ENCODE measurements at places on chromosomes 11 and 22. TPM values are rescaled to one million over a fixed set of nuclear protein-coding genes. Genes with fewer than 3 reads are reported as not detected.

Gene TTC9C
- total RNA-seq = 59.9 TPM

Gene INPP5J
- total RNA-seq = not detected

Gene MAJIN
- total RNA-seq = 0.20 TPM

Gene RAB39A
- total RNA-seq = 0.15 TPM

Gene VSIG10L2
- total RNA-seq = not detected

Gene NTM
- not detected for total RNA-seq

Gene PYGM
- total RNA-seq = 4.3 TPM

Gene RAG2
- not detected for total RNA-seq

Gene SPON1
- total RNA-seq = 1.6 TPM

Gene ZNRF3
- 0.72 TPM for total RNA-seq

DNA sequence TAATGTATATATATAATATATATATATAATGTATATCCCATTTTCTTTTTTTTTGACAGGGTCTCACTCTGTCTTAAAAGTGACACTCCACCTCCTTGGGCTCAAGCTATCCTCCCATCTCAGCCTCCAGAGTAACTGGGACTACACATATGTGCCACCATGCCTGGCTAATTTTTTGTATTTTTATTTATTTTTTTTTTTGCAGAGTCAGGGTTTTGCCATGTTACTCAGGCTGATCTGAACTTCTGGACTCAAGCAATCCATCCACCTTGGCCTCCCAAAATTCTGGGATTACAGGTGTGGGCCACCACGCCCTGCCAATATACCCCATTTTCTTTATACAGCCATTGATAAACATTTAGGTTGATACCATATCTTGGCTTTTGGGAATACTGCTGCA, 33.9 kb upstream of the SLC22A24 start:
- H3K27me3 ChIP-seq = peaks cover 17% of the 10 kb centered on the region
- H3K36me3 ChIP-seq = no peaks in the 10 kb centered on the region
- DNase-seq = no peak
- H3K4me1 ChIP-seq = no peaks in the 10 kb centered on the region

DNA sequence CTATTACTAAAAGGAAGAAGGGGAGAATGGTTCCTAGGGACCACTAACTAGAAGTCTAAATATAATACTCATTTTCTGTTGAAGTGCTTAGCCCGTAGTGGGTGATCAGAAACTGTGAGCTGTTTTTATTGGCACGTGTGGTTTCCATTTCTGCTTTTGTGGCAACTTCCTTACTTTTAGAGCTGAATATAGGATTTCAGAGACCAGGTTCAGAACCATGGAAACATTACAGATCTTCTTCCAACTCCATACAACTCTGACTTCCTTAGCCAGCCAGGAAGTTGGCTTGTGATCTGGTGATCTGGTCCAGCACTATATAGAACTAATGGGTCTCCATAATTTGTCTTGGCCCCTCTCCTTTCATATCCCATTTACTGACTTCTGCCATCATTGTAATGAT, 2.6 kb upstream of the ME3 start:
- no peaks in the 10 kb centered on the region for H3K36me3 ChIP-seq
- no peak for DNase-seq
- no peak overlapping the region for H3K4me3 ChIP-seq
- peaks cover 10% of the 10 kb centered on the region for H3K27me3 ChIP-seq
- peaks cover 7% of the 10 kb centered on the region for H3K4me1 ChIP-seq
- H3K27ac ChIP-seq = no peak overlapping the region

DNA sequence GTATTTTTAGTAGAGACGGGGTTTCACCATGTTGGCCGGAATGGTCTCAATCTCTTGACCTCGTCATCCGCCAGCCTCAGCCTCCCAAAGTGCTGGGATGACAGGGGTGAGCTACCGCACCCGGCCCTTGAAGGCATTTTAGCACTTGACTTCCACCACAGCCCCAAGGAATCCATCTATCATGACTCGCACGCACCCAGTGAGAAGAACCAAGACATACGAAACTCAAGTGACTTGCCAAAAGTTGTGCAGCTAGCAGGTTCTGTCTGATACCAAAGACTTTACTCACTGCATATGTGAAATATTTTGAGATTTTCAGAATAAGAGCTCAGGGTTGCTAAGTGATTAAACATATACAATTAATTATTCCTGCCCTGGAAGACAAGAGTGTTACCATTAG, 21.0 kb downstream of the FLI1 start:
- no peak overlapping the region for H3K4me3 ChIP-seq
- H3K27ac ChIP-seq = peak overlapping the region; percentile 44
- no peak for DNase-seq
- H3K36me3 ChIP-seq = peaks cover 69% of the 10 kb centered on the region
- H3K27me3 ChIP-seq = no peaks in the 10 kb centered on the region

DNA sequence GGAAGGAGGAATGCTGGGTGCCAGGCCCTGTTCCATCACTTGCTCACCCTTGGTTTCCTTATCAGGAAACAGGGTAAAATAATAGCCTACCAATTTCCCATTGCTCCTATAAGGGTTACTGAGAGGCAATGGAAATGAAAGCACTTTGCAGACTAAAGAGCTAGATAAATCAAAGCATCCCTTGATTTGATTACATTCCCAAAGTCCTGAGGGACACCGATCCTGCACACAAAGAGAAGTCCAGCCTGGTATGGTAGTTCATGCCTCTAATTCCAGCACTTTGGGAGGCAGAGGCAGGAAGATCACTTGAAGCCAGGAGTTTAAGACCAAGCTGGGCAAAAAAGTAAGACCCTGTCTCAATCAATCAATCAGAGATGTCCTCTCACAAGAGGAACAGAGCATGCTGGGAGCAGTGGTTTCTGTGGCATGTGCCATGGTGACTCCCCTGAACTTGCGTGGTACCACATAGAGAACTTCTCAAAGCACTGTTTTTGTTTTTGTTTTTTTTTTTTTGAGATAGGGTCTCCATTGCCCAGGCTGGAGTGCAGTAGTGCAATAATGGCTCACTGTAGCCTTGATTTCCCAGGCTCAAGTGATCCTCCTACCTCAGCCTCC, 10.7 kb downstream of the TBC1D10A start:
- H3K4me1 ChIP-seq = peaks cover 93% of the 10 kb centered on the region
- H3K27ac ChIP-seq = peak overlapping the region; percentile 13
- H3K4me3 ChIP-seq = no peak overlapping the region

DNA sequence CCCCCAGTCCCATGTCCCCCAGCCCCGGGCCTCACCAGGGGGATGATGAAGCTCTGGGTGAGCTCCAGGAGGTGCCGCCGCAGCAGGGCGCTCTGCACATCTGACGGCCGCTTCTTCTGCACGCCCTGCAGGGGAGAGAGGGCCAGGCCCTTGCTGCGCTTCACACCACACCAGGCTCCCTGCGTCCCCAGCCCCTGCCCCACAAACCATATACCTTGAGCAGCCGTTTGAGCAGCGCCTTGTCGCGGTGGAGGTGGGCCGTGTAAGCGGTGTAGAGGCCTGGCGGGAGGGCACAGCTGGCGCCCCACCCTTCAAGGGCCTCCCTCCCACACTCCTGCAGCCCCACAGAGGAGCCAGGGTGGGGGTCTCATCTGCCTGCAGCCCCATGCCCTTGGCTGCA, 6.2 kb upstream of the PLXNB2 start:
- H3K27ac ChIP-seq = peak overlapping the region; percentile 94
- H3K27me3 ChIP-seq = peaks cover 3% of the 10 kb centered on the region
- peaks cover 22% of the 10 kb centered on the region for H3K4me1 ChIP-seq
- DNase-seq = no peak

DNA sequence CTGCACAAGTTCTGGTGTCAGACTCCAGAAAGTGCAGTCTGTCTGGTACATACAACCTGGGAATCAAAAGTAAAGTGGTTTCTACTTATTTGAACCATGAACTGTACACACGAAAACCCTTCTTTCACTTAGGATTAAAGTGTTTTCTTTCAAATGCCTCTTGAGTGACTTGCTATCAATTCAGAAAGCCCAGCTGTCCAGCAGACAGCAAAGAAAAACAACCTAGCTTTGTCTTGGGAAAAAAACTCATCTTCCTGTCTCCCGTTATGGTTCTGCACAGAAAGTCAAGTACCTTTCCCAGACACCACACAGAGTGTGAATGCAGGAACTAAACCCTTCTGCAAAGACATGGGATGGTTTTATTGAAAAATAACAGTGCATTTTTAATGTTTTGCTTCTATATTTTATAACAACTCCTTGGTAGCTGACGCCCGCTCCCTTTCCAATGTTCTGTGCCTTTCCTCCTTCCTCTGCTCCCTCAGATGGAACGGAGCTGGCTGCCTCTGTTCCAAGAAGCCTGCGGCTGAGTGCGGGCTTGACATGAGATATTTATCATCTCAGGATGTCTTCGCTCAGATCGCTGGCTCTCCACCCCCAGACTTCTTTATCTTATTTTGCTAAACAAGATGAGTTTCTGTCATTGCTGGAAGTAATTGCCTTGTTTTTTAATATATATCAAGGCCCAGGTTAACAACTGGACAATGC, 322.3 kb upstream of the B3GAT1 start:
- no peaks in the 10 kb centered on the region for H3K4me1 ChIP-seq
- no peak for DNase-seq
- H3K4me3 ChIP-seq = no peak overlapping the region
- no peaks in the 10 kb centered on the region for H3K36me3 ChIP-seq

- H3K36me3 ChIP-seq = peaks cover 18% of the 10 kb centered on the region
- no peak overlapping the region for H3K27ac ChIP-seq
- peaks cover 6% of the 10 kb centered on the region for H3K4me1 ChIP-seq
- DNase-seq = no peak
These were observed 17.8 kb upstream of the NEAT1 start for GRCh38 chr11:65404638-65405339.

DNA sequence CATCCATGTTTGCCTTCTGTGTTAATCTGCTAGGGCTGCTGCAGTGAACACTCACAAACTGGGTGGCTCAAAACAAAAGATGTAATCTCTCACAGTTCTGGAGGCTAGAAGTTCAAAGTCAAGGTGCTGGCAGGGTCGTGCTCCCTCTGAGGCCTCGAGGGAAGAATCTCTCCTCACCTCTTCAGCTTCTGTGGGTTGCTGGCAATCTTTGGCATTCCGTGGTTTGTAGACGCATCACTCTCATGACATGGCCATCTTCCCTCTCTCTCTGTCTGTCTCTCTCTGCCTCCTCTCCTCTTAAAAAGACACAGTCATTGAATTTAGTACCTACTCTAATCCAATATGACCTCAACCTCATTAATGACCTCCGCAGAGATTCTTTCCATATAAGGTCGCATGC, 78.8 kb downstream of the TSPAN18 start:
- peaks cover 8% of the 10 kb centered on the region for H3K27me3 ChIP-seq
- no peak overlapping the region for H3K27ac ChIP-seq
- no peak overlapping the region for H3K4me3 ChIP-seq
- no peaks in the 10 kb centered on the region for H3K36me3 ChIP-seq
- H3K4me1 ChIP-seq = no peaks in the 10 kb centered on the region

GRCh38 chr11:111602865-111603610, 789 bp downstream of the SIK2 start:
- H3K4me1 ChIP-seq = peaks cover 29% of the 10 kb centered on the region
- DNase-seq = peak; percentile 27
- peak overlapping the region; percentile 92 for H3K27ac ChIP-seq
- peak overlapping the region; percentile 97 for H3K4me3 ChIP-seq
- peaks cover 2% of the 10 kb centered on the region for H3K27me3 ChIP-seq

- H3K4me3 ChIP-seq = no peak overlapping the region
- peaks cover 48% of the 10 kb centered on the region for H3K27me3 ChIP-seq
- DNase-seq = no peak
- no peak overlapping the region for H3K27ac ChIP-seq
- H3K36me3 ChIP-seq = no peaks in the 10 kb centered on the region
- H3K4me1 ChIP-seq = no peaks in the 10 kb centered on the region
These were observed 4.6 kb upstream of the PAMR1 start for GRCh38 chr11:35529971-35530495.

DNA sequence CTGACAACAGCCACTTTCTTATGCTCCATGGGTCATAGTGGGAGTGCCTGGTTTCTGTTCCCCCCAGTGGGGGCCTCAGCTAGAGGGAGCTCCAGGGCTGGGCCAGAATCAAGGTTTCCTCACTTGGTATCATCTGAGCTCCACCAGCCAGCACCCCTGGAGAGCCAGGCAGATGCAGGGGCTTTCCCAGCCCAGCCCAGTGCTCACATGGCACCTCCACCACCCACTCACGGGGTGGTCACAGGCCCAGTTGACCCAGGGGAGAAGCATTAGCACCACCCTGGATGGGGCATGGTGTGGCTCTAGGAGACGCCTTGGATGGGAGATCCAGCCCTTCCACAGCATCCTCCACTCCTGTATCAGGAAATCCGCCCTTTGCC, 24.1 kb upstream of the WNT7B start:
- no peak overlapping the region for H3K27ac ChIP-seq
- peaks cover 7% of the 10 kb centered on the region for H3K4me1 ChIP-seq
- H3K36me3 ChIP-seq = no peaks in the 10 kb centered on the region
- H3K4me3 ChIP-seq = no peak overlapping the region
- no peaks in the 10 kb centered on the region for H3K27me3 ChIP-seq

GRCh38 chr11:45859661-45860140, 12.4 kb downstream of the CRY2 start:
- no peak overlapping the region for H3K27ac ChIP-seq
- no peak overlapping the region for H3K4me3 ChIP-seq
- no peaks in the 10 kb centered on the region for H3K4me1 ChIP-seq
- H3K36me3 ChIP-seq = peaks cover 27% of the 10 kb centered on the region
- DNase-seq = no peak

- H3K27me3 ChIP-seq = no peaks in the 10 kb centered on the region
- no peak for DNase-seq
- no peak overlapping the region for H3K4me3 ChIP-seq
- H3K4me1 ChIP-seq = no peaks in the 10 kb centered on the region
- H3K36me3 ChIP-seq = no peaks in the 10 kb centered on the region
These were observed 9.6 kb upstream of the KCNQ1OT1 start for GRCh38 chr11:2709429-2709828.

DNA sequence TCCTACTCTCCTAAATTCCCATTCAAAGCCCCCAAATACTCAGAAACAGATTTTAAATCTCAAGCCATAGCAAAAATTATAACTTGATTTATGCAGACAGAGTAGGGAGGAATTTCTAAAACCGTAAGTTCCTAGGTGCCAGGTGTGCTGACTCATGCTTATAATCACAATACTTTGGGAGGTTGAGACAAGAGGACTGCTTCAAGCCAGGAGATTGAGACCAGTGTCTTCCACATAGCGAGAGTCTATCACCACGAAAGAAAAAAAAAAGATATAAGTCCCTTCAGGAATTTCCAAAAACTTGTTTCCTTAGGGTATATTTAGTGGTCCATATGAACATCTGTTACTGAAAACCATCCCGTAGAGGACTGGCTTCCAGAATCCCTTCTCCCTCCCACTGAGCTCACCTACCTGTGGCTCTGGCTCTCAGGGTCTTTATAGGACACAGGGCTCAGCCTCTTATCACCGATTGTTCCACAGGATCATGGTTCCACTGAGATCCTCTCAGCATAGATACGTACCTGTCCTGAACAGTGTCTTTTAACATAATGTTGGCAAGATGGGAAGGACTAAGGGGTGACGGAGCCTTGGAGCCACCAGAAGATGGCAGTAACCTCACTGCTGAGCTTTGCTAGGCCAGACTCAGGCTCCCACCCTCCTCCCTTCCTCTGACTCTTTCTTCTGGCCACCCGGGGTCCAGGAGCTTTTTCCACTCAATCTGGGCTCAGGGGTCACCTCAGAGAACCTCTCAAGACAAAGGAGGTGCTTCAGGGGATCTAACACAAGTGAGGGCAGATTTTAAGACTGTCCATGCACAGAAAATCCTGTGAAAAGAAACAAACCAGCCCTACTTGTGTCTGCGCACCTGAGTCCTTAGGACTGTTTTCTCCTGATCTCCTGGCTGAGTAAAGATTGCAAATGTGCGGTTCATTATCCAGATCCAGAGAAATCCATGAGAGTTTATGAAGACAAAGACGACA, 117.5 kb upstream of the TOP3B start:
- H3K27me3 ChIP-seq = peaks cover 45% of the 10 kb centered on the region
- no peak overlapping the region for H3K27ac ChIP-seq
- no peaks in the 10 kb centered on the region for H3K36me3 ChIP-seq
- DNase-seq = no peak

All from activated CD4-positive, alpha-beta T cell treated with anti-CD3 and anti-CD28 coated beads, Interleukin-2, amount 10 ng/mL, durations not matched to agents 7 days and 5 days (primary cell).